Neuronal stem cell (in vitro differentiated cells): ENCODE measurements at places on chromosomes 5 and 9.
A peak's percentile ranks its signal among the peaks of the same experiment; 100 is the strongest.

GRCh38 chr5:141880961-141881801, 3.0 kb upstream of the PCDH1 start:
- DNase-seq, result no peak

DNA sequence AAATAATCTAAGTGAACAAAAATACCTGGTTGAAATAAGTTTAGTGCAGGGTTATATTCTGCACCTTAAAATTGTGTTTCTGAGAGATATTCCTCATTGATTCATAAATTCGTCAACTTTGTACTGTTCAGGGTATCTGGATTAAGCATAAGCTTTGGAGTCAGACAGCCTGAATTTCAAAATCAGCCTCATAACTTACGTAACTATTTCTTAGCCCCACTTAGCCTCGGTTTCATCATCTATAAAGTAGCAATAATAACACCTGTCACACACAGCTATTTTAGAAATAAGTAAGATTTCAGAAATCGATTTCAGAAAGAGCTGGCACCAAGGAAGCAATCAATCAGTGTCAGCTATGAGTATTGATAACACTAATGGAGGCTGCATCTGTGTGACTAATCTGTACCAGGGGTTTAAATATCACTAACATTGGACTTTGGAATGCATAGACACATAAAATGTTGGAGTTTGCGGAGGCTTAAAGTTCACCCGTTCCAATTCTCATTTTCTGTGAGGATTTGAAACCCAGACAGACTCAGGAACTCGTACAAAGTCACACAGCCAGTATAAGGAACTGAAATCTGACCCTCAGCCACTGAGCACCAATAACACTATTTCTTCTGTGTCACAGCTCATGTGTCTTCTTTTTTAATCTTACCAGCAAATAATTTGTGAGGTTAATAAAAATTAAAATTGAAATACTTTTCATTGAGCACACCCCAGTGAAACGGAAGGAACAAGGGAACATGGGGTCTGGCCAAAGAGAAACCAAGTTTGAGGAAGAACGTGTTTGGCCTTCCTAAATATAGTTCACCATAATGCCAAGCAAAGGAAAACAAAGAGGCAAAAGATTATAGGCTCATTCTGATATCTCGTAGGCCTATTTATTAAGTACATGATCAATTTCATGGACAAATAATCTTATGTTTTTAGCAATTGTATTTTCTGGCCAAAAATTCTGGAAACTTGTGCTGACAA, 194.4 kb upstream of the PTGER4 start:
- no peak for DNase-seq

GRCh38 chr9:93082841-93083411, 13.1 kb upstream of the CARD19 start:
- DNase-seq, result no peak

GRCh38 chr5:95217351-95217750, 67.5 kb downstream of the MCTP1 start:
- DNase-seq, result no peak

DNA sequence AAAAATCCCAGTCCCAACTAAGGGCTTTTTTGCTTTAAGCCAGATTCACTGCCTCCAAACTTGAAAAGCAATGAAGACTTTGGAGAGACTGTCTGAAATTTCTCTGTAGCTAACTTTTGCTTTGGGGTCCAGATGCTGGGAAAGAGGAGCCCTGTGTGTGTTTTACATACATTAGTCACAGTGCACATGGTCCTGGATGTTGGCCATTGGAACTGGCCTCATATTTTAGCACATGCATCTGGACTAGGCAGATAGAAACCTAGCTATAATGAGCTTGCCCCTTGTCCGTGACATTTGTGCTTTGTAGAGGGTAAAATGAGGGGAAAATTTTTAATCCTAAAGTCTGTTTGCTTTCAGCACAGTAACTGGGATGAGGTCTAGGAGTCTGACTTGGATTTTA, 421.7 kb downstream of the CDK5RAP2 start:
- DNase-seq, result no peak

- no peak for DNase-seq
Measured at GRCh38 chr5:162786234-162786633, 651.2 kb upstream of the CCNG1 start.

- DNase-seq, result no peak
Measured at GRCh38 chr5:4659851-4660250, 480.3 kb upstream of the ADAMTS16 start.

GRCh38 chr5:14685757-14686156, 21.2 kb downstream of the OTULIN start:
- DNase-seq, result peak; percentile 23

- DNase-seq, result no peak
Measured at GRCh38 chr9:110192531-110193261, 15.3 kb downstream of the C9orf152 start.

- no peak for DNase-seq
Measured at GRCh38 chr5:170306381-170306831, 8.8 kb upstream of the LCP2 start.

DNA sequence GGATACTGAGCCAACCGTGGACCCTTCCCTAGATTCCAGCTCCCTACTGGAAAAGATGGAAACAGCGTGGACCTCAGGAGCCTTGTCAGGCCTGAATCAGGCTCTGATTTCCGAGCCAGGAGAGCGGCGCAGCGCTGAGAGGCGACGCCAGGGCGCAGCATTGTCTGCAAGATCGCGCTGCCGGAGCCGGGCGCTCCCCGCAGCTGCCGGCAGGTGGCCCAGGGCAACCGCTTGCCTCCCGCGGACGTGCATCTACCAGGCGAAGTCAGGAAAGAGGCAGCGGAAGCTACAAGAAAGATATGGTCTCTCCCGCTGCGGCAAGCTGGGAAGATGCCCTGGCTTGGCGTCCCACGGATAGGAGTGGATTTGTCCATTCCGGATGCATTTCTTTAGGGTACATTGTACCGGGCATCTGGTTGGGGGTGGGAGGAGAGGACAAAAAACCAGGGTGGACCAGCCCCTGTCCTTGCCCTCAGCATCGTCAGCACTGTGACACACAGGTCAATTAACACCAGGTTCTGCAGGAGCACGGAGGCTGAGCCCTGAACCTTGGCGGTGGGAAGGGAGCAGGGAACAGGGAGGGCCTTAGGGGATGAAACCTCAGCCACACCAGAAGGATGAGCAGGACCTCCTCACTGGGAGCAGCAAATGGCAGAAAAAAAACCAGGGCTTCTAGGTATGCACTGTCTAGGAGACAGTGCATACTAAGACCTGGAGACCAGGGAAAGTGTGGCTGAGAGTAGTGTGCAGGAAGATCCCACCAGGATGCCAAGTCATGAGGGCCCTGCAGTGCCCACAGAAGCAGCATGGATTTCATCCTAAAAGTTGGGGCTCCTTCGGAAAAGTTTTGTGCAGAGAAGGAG, 55.9 kb downstream of the SFXN1 start:
- DNase-seq, result peak; percentile 80

GRCh38 chr5:177458912-177459350, 12.3 kb downstream of the PRR7 start:
- no peak for DNase-seq

- DNase-seq, result no peak
Measured at GRCh38 chr9:4600368-4600767, 61.7 kb upstream of the PLPP6 start.

DNA sequence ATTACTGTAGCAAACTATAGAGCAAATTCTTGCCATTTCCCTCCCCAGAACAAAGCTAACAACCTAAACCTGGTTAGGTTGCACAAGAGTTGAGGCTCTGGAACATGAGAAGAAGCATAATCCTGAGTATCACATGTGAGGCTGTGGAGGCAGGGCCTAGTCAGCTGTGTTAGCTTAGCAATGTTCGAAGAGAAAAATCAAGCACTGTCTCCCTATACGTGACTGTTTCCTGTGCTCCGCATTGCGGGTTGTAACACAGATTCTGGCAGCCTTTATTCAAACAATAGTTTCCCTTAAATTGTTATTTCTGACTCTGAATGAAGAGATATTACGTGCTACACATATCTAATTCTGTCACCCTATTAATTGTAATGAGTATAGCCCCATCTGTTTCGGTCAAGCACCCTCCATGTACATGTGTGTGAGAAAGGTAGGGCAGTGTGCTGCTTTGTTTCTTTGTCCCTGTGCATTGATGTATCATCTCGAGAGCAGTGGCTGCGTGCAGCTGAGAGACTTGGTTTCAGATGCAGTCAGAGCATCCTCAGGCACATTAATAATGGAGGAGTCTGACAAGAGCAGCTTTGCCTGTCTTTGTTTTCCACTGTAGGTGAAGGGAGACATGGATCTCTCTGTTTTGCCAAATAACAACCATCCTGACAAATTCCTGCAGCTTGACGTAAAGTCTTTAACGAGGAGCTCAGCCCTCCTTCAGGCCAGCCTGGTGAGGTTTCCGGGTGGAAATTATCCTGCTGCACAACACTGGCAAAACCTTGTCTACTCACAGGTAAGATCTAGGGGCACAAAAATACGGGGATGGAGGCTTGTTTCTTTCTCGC, at the start of gene MINAR2:
MINAR2 (plus strand) TSS at position 523 of the 836 bp plus-strand sequence; CDS start at position 620, 97 bp downstream.
- DNase-seq, result no peak

DNA sequence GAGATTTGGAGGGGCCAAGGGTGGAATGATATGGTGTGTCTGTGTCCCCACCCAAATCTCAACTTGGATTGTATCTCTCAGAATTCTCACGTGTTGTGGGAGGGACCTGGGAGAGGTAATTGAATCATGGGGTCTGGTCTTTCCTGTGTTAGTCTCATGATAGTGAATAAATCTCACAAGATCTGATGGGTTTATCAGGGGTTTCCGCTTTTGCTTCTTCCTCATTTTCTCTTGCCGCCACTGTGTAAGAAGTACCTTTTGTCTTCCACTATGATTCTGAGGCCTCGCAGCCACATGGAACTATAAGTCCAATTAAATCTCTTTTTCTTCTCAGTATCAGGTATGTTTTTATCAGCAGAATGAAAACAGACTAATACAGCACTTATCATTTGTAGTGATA, 29.5 kb upstream of the SPIN1 start:
- DNase-seq, result no peak
